ENCODE measurements at places on chromosomes 16 and 17.

DNA sequence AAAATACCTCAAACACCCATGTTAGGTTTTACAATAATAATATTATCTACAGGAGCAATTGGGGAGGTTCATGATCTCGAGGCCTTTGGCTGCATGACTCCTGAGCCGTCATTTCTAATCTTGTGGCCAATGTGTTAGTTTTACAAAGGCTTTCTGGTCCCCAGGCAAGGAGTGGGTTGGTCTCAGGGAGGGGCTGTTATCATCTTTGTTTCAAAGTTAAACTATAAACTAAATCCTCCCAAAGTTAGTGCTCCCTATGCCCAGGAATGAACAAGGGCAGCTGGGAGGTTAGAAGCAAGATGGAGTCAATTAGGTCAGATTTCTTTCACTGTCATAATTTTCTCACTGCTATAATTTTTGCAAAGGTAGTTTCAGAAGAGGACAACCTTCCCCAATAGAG lies 9.1 kb upstream of the CCL5 start:
- DNase-seq, result peak; percentile 54

GRCh38 chr16:57728336-57729181 lies 7.0 kb upstream of the KATNB1 start:
- DNase-seq, result no peak

DNA sequence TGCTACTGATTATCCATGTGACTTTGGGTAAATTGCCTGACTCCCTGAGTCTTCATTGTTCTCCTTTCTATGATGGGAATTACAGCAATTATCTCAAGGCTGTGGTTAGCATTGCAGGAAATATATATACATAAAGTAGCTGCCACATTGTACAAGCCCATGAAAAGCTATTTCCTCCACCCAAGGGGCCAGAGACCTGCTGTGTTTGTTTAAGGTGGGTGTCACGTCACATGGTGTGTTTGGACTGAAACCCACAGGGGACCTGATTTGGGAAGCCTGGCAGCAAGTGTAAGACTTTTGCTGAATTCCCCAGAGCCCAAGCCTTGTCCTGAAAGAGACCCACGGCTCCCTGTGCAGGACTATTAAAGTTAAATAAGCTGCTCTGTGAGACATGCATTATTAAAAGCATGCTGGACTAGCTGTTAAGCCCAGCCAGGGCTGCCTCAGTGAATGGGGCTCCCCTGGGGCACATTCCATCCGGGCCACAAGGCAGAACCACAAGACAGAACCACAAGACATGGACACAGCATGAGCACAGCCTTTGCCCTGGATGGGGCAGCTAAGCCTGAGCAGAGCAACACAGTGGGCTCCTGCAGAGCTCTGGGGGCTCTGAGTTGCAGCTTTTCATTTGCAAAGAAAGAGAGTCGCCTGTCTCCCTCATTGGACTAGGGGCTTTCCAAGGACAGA lies 148.9 kb downstream of the SPACA3 start:
- DNase-seq, result no peak

DNA sequence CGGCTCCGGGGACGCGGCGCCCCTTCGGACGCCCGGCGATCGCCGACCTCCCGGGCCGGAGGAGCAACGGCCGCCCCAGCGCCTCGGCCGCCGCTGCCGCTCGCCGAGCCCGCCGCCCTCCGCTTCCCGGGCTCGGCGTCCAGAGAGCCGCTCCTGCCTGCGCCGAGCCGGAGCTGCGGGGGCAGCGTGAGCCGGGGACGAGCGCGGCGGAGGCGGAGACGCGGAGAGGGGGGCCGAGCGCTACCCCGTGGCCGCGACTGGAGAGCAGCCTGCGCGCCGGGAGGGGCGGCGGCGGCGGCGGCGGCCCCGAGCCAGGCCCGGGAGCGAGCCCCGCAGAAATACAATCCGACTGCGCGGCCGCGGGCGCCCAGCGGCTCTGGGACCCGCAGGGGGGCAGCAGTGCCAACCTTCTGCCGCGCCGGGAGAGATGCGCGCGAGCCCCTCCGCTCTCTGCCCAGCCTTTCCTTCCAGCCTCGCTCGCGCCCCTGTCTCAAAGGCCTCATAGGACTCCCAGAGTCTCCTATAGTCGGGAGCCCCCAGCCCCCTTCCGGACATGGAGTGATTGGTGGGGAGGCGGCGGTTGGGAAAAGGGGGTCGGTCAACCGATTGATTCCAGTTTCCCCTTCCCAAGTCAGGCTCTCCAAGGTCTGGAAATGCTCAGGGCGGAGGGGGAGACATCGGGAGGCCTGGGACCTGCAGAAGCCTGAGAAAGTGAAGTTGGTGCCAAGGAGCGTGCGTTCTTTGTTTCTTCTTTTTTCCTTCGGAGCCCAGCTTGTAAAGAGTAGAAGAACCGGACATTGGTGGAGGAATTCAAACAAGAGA lies 1.0 kb upstream of the SDK2 start:
- DNase-seq, result no peak

- no peak for DNase-seq
Measured at GRCh38 chr16:17757808-17758207, 287.0 kb upstream of the XYLT1 start.

- DNase-seq, result peak; percentile 29
Measured at GRCh38 chr16:3266873-3267537, 10.6 kb upstream of the MEFV start.

GRCh38 chr16:53434377-53435065 lies at the start of gene RBL2:
TSS of gene RBL2 (plus strand) at chr16:53434471. CDS start at chr16:53434557, 86 bp downstream.
- peak; percentile 87 for DNase-seq

GRCh38 chr16:87324411-87325275 lies 7.5 kb upstream of the C16orf95 start:
- DNase-seq, result peak; percentile 50

GRCh38 chr17:3792481-3792880 lies 8.5 kb downstream of the ITGAE start:
- no peak for DNase-seq

DNA sequence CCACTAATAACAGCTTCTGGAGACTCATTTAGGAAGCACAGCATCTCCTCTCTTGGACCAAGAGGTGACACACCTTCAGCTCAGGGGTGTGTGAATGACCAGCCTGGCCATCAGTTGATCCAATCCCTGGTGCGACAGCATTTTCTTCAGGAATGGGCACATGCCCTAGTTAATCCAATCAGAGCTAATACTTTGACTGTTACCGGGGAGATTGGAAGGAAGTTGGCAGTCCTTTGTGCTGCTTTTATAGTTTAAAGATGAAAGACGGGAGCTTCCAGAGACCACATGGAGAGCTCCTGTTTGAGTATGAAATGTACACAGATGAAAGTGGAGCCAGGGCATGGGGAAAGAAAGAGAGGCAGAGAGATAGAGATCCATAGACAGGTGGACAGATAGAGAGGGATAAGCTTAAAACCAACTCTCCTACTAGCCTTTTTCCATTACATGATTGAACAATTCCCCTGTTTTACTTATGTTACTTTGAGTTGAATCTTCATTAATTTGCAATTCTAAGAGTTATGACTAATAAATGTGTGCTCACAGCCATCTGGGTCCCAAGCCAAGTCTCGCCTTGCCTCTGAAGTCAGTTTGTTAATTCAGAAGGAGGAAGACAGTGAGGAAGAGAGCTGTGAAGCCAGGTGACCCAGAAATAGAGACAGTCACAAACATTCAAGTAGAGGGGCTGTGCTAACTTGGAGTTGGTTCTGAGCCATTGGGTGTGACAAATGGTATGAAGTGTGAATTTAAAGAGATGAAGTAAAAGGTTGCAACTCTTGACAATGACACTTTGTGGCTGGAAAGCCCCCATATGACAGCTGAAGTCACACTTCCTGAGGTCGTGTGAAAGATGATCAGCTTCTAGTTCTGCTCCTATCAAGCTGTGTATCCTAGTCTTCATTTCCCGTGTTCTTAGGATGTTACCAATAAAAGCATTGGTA lies 120.0 kb upstream of the GOT2 start:
- DNase-seq, result no peak

GRCh38 chr16:49542391-49542891 lies 168.8 kb downstream of the C16orf78 start:
- DNase-seq, result no peak

GRCh38 chr17:80071116-80071841 lies 30.1 kb upstream of the GAA start:
- no peak for DNase-seq

GRCh38 chr16:50505714-50506542 lies 42.3 kb upstream of the NKD1 start:
- DNase-seq, result no peak

- no peak for DNase-seq
Measured at GRCh38 chr17:73311428-73311780, 397 bp downstream of the CDC42EP4 start.

DNA sequence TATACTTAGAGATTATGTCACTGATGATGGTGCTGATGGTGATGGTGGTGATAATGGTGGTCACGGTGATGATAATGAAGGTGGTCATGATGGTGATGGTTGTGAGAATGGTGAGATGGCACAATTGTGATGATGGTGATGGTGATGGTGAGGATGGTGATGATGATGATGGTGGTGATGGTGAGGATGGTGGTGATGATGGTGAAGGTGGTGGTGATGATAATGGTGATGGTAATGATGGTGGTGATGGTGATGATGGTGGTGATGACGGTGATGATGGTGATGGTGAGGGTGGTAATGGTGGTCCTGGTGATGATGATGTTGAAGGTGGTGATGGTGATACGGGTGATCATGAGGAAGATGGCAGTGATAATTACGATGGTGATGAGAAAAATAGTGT lies 5.5 kb upstream of the CDT1 start:
- no peak for DNase-seq

GRCh38 chr16:87691686-87692079 lies 74.1 kb downstream of the KLHDC4 start:
- no peak for DNase-seq

DNA sequence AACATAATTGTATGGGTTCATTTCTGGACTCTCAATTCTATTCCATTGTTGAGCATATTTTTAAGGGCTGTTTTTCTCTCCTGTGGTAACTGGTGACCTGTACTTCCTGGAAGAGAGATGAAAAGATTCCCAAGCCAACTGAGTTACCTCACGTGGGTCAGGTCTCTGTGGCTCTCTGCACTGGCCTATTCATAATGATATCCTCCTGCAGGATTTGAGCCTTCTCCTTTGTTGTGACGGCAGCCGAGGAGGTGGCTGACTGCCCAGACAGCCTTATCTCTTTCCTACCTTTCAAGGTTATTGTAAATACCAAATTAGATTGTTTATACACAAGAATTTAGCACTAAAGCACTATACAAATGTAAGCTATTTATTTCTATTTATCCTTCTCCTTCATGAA lies 2.7 kb upstream of the ACE start:
- no peak for DNase-seq

GRCh38 chr17:5099271-5099670 lies 12.4 kb downstream of the ZNF232 start:
- no peak for DNase-seq

DNA sequence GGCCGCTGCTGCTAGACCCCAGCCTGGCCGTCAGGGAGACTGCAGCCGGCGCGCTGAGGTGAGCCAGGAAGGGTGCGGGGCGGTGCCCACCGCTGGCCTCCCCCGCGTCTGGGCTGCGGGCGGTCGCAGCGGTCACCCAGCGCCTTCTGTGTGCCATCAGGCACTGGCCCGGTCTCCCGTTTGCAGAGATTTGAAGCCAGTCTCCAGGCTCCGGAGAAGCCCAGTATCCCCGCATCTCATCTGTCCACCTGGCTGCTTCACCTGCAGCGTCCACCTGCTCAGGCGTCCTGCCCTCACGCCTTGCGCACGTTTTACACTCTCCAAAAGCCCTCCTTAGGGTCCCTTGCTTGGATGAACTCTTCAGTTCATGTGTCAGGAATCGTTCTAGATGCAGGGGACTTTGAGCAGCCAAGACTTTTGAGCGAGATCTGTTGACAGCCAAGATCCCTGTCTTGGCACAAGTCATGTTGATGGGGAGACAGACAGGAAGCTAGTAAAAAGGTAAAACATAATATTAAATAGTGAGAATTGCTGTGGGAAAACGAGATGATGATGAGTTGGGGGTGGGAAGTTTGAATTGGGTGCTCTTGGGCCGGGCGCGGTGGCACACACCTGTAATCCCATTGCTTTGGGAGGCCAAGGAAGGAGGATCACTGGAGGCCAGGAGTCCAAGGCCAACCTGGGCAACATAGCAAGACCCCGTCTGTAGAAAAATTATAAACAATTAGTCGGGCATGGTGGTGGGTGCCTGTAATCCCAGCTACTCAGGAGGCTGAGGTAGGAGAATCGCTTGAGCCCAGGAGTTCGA lies 916 bp downstream of the HEATR3 start:
- no peak for DNase-seq

DNA sequence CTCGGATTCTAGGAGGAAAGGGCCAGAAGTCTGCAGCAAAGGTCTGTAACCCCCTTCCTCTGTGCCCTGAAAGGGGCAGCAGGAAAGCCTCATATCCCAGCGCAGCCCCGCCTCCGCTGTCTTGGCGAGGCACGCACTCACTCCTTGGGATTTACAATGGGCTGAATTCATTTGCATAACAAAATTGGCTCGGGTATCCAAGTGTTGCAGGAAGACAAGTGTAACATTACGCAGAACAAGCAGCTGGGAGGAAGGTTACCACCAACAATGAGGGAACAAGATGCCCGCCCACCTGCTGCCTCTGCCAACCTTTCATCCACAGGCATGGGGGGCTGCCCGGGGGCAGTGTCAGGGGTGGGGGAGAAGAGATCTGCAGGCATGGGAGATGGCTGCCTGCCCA lies 130.4 kb downstream of the MRM1 start:
- DNase-seq, result no peak

DNA sequence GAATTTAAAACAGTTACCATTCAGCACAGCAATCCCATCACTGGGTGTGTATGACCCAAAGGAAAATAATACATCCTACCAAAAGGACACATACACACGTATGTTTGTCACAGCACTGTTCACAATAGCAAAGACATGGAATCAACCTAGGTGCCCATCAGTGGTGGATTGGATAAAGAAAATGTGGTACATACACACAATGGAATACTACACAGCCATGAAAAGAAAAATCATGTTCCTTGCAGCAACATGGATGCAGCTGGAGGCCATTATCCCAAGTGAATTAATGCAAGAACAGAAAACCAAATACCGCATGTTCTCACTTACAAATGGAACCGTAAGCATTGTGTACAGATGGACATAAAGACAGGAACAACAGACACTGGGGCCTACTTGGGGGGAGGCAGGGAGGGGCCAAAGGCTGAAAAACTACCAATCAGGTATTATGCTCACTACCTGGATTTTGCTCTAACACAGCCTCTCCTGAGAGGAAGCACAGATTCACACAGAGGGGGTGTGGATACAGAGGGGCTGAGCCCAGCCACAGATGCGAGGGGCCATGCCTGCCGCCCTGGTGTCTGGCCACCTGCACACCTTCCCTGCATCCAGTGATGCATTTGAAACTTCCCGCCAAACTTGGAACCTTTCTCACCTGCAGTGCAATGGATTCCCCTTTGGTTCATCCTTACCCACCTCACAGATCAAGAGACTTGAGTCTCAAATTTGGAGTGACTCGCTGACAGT lies 55.9 kb downstream of the USP22 start:
- DNase-seq, result no peak
